ENCODE measurements at places on chromosomes 11 and 22.

DNA sequence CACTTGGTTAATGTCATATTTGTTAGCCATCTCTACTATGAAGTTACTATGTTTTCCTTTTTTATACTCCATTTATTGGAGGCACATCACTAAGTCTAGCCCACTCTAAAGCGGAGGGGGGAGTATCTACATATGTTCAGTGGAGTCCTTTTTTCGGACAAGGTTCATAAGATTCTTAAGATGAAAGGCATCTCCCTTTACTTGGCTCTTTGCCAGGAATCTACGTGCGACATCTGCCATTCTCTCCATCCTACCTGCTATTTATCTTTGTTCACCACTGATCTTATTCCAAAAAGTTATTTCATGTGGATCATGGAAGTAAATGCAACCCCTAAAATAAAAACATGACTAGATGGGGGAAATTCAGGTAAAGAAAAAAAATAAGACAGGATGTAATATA, 77.4 kb upstream of the YWHAH start:
- no peak for DNase-seq

DNA sequence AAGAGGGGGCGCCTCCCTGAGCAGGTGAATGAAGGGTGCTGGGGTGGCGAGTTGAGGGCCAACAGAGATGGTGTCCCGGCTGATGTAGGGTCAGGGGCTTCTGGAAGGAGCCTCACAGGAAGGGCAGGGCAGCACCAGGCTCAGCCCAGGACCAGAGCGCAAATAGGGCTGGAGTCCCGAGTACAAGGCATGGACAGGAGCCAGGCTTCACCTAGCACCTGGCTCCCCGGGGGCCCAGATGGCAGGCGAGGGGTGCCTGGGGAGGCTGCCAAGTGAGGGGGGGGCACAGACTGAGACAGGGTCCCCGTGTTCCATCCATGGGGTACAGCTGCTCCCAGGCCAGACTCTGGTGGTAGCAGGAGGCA, 105.8 kb downstream of the KCNQ1 start:
- peak; percentile 27 for DNase-seq

GRCh38 chr11:9787981-9788521, 124.2 kb downstream of the SWAP70 start:
- no peak for DNase-seq

DNA sequence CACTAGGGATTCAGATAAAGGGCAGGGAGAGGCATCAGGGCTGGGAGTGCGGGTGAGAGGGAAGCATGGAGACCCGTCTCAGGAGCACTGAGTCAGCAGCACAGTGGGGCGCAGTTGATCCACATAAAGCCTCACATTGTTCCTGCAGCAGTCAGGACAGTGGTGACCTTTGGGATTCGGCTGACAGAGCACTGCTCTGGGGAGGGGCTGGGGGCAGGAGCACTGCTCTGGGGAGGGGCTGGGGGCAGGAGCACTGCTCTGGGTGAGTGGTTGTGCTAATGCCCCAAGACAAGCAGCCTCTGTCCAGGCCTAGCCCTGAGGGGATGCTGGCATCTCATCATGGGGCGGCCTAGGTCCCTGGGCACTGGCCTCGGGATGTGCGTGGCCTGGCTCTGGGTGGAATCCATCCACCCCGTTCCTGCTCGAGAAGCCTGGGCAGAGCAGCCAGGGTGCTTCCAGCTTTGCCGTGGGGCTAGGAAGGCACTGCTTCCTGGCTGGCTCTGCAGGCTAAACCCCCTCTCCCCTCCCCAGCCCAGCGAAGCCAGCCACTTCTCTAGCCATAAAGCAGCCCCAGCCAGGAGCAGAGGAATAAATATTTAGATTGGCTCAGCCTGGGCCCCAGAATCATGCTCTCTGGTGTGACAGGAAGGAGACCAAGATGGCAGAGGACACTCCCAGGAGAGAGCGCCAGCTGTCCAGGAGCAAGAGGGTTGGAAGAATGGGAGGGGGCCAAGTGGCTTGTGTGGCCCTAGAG, 7.3 kb downstream of the OAF start:
- no peak for DNase-seq

DNA sequence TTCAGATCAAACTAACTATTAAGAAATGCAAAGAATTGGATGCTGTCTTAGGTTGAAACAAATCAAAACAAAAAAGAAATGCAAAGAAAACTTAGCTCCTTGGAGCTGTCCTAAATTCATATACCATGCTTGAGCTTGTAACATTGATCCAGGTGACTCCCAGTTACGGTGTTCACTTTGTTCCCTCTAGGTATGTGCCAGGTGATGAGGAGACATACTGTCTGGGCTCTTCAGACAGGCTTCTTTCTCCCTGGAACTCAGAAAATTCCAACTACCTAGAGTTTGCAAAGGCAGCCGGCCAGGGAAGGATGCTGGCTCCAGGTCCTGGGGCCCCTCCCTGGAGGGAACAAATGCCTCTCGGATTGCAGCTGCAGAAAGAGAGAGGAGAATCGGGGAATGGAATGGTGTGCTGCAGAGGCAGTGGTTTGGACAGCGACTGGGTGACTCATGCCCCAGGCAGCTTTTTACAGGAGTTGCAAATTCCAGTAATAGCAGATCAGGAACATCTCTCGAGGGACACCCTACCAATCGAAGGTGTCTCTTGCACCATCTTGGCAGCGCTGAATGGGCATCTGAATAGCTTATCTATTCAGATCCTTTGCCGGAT, 12.3 kb upstream of the ASPHD2 start:
- peak; percentile 85 for DNase-seq

GRCh38 chr22:28102151-28102812, 183.2 kb upstream of the PITPNB start:
- DNase-seq, result no peak
